ENCODE measurements at places on chromosomes 7 and 10.

DNA sequence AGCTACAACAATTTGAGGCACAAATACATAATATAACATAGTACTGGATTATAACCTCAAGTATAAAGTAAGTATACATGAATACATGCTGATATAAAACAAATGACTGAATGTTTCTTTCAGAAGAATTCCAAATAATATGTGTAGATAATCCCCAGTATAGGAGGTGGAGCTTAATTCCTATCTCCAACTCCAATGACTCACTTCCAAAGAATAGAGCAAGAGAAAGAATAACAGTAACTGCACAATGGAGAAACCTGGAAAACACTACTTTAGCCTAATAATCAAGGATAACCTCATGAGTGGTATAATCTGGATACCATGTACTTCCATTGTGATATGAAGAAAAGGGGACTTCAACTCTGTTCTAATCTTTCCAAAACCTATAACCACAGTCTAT is 13.7 kb upstream of the SEMA3C start:
- no peak for DNase-seq

GRCh38 chr7:98232799-98233198 is 19.2 kb downstream of the TECPR1 start:
- no peak for DNase-seq

DNA sequence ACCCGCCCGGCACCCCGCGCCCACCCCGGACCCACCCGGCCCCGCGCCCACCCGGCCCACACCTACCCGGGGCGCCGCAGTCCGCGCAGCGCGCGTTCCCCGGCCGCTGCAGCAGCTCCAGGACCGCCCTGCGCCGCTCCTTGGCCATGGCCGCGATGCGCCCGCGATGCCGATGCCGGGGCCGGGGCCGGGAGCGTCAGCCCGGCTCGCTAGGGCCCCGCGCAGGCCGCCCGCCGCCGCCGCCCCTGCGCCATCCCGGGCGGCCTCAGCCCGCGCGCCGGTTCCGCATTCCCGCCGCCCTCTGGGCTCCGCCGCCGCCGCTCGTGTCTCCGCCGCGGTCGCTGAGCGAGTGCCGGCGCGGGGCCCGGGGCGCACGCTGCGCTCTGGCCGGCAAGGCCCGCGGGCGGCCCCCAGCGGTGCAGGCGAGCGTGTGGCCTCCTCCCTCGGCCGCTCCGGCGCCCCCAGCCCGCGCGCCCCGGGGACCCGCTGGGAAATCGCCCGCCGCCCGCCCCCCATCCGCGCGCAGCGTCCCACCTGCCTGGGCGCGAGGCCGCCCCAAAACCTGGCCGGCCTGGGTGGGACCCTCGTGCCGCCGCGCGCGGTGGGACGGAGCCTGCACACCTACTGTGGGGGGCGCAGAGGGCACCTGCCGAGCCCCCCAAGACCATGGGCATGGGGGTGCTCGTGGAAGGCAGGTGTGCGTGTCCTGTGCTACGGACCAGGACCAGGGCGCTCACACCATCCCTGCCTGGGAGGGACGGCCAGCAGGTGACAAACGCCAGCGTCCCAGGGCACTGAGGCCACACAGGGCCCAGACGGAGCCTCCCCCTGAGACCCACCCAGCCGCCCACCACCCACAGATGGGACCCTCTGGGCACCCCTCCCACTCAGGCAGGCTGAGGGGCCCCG is at the start of gene ADAP1:
TSS of gene ADAP1 (minus strand) at position 351 of the 909 bp plus-strand sequence. CDS start at position 148, 203 bp downstream.
- peak; percentile 70 for DNase-seq

- no peak for DNase-seq
Observed at GRCh38 chr10:96260014-96260413, 11.4 kb downstream of the BLNK start.

- no peak for DNase-seq
Observed at GRCh38 chr10:27710014-27710413, 35.6 kb downstream of the MKX start.

- no peak for DNase-seq
Observed at GRCh38 chr10:124160943-124161582, 67.7 kb upstream of the CHST15 start.

- peak; percentile 29 for DNase-seq
Observed at GRCh38 chr7:136857573-136857972, 10.9 kb upstream of the CHRM2 start.

DNA sequence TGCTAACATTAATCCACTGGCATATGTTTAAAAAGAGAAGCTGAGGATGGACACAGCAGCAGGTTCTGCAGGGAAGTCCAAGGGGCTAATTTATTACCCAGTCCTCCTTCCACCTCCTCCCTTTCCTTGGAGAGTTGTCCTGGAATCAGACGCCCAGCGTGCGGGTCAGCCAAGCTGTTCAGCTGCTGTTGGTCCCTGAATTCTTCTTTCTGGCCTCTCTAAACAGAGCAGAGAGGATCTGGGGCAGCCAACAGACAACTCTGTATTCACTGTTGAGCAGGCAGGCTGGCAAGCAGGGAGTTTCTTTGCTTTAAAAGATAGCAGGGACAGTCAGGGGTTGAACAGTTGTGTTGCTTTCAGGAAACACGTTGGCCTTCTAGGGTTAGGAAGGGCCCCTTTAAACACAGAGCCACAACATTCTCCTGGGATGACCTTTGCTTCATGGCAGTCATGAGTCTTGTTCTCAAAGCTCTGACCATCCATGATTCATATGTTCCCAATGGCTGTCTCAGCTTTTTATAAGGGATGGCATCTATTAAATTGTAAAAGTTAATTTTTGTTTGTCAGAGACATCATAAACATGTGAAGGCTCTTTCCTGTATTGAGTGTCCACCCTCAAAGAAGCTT is 217.0 kb downstream of the CREB5 start:
- peak; percentile 74 for DNase-seq
